Stimulated activated CD8-positive, alpha-beta memory T cell treated with anti-CD3 and anti-CD28 coated beads, Interleukin-15, amount 100 ng/mL, for 1 hour (primary cell): ENCODE measurements at places on chromosomes 11 and 22.

- peak; percentile 67 for DNase-seq
Observed at GRCh38 chr22:50544078-50544745, 1.5 kb upstream of the KLHDC7B start.

GRCh38 chr11:78341841-78342240, 75.8 kb downstream of the GAB2 start:
- no peak for DNase-seq

GRCh38 chr11:19714387-19715363, 2.0 kb downstream of the NAV2 start:
- DNase-seq = no peak

DNA sequence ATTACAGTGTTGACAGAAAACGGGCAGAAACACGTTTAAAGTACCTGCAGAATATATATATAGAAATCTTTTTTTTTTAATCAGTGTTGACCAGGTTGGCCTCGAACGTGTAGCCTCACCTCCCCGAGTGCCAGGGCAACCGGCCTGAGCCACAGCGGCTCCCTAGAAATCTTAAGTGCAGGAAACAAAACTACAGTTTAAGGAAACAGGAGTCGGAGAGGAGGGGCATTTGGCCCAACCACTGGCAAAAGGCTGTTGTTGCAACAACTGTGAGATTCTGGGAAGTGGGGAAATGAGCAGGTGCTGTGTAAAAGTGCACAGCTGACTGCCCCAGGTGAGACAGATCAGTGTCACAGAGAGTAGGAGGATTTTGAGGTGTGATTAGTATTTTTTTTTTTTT, 3.7 kb downstream of the YWHAH start:
- DNase-seq = no peak

DNA sequence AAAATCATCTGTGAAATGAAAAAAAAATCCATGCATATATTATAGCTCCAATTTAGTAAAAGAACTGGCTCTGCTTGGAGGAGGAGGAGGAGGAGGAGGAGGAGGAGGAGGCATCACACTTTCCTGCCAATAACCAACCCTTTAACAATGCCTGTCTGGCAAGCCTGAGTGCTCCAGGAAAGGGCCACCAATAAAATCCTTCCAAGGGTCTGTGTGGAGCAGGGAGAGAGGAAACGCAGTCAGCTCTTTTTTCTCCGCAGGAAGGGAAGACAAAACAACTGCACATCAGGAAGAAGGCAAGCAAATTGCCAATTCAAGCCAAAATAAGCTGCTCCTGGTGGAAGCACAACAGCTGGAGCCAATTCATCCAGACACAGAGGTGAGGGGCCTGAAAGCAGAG, 139.0 kb downstream of the KCNC1 start:
- DNase-seq = no peak

DNA sequence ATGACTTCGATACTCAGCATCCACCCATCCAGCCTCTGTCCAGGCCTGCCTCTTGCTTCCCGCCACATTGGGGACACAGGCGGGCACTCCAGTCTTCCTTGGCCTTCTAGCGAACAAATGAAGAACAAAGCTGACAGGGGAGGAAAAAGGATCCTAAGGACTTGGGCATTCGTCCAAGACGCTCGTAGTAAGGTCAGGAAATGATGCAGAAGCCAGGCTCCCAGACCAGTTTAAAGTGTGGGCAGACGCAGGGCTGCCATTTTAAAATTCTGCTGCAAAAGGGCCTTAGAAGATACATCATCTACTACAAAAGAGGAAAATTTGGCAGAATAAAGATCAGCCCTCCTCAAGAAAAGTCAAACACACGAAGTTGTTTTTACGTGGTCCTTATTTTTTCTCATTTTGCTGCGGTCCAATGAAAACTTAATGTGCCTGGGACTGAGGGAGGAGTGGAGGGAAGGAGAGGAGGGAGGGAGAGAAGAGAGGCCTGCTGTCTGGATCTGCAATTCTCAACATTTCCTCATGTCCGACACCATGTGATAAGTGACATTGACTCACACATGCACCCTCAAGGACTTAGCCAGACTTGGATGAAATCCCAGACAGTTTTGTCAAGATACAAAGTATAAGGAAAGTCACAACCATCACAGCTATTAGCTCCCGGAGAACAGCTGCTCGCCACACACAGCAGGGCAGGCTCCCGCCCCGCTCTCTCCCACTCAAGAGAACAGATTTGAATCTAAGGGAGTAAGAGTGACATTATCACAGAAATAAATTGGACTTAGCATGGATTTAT, 5.7 kb downstream of the DNAL4 start:
- DNase-seq = no peak

- DNase-seq = peak; percentile 13
Observed at GRCh38 chr22:41517172-41518047, 26.9 kb downstream of the POLR3H start.

- no peak for DNase-seq
Observed at GRCh38 chr22:31344578-31345330, 1.4 kb downstream of the PATZ1 start.

DNA sequence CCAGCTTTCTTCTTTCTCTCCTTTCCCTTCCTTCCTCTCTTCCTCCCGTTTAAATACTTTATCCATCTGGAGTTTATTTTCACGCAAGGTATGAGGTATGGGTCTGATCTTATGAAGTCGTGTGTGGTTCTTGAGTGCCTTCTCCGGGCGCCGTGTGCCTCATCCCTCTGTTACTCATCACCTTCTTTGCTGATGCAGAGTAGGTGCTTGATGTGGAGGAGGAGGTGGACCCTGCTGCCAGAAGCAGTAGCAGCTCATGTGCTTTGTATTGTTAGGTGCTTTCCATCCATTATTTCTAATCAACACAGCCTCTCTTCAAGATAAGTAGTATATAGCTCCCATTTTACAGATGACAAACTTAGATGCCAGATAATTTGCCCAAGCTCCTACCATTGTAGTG, 47.0 kb downstream of the TNRC6B start:
- no peak for DNase-seq
